Stimulated activated CD4-positive, alpha-beta T cell treated with anti-CD3 and anti-CD28 coated beads, Interleukin-2, amount 100 ng/mL, for 24 hours (primary cell): ENCODE measurements at places on chromosomes 6 and 20.
A peak's percentile ranks its signal among the peaks of the same experiment; 100 is the strongest.

DNA sequence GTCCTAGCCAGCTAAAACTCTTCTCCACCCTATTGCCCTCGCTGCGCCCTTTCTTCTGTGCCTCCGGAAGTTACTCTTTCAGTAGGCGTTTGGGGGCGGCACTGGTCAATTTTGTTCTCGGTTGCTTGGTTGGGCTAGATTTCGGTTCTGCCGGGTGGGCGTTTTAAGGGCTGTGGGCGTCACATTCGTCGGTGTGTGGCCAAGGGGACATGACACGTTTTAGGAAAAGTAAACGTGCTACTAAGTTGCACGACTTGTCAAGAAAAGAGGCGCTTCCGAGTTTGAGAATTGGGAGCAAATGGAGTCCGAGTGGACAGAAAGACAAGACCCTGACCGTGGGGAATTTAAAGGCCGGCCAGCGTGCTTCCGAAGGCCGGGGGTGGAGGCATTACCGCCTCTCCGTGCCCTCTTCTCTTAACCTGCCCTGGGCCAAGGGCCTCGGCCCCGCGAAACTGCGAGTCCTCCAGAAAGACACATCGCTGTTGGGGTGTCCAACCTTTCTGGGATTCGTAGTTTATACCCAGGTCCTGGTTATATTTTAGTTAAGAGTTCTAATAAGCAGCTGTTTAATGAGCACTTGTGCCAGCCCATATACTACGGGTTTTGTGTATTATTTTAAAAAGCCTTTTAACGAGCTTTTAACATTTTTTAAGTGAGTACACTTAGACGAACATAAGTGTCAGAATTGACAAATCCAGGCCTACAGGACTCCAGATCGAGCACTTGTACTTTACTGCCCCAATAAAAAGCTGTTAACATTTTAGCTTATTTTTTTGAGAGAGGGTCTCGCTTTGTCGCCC, 664 bp upstream of the BAG6 start:
- DNase-seq = peak; percentile 83

DNA sequence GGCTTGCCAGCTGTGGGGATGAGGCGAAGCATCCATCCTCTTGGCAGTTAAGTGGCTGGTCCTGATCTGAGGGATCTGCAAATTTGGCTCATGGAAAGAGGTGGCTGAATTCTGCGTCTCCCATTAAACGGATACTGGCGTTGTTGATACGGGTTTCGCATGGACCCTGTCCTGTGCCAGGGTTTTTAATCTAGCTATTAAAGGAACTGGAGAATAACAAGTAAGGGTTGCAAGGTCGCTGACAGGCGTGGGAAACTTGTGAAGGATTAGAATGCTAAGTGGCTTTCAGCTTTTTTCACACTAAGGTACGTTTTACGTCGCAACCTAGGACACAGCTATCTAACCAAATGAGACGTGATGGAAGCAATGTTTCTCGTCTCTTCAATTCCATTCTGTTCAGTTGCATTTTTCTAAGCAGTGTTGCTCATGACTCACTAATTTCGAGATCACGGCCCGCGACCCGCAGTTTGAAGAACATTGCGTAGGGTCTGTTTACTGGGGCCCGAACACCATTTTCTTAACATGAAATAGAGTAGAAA, 852 bp downstream of the GMNN start:
- DNase-seq = peak; percentile 44

- peak; percentile 72 for DNase-seq
These were observed 732 bp upstream of the STXBP5 start for GRCh38 chr6:147203311-147204059.

DNA sequence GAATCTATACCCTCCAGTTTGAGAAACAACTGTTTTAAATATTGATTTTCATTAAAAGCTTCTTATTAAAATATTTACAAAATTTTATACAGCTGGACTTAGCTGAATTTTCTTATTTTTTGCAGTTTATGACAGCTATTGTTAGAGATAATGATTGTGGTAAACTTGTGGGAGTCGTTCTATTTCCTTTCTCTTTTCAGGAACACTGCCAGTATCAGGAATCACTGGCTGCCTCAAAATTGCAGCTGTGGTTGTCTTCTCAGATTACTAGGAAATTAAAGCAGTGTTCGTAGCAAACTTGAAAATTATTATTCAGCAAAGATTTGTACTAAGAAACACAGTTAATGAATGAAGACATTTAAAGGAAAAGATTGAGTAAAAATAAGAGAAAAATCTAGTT, 311.0 kb downstream of the CENPW start:
- DNase-seq = no peak

GRCh38 chr20:51910321-51911050, 108.2 kb upstream of the SALL4 start:
- no peak for DNase-seq

DNA sequence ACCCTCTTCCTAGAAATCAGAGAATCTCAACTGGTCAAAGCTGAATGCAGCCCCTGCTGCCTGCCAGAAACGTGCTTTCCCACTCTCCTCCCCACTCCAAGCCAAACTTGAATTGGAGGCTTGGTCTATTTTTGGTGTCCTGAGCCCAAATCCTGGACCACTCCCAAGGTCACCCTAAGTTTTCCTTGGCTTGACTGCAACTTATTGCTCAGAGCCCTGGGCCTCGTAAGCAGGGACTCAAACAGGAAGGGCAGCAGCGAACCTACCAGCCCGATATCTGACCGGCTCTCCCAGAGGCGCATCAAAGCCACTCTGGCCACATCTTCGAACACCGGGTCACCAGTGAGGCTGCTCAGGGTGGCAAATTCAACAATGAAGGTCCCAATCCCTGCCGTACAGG, 12.7 kb downstream of the EDEM2 start:
- DNase-seq = no peak

DNA sequence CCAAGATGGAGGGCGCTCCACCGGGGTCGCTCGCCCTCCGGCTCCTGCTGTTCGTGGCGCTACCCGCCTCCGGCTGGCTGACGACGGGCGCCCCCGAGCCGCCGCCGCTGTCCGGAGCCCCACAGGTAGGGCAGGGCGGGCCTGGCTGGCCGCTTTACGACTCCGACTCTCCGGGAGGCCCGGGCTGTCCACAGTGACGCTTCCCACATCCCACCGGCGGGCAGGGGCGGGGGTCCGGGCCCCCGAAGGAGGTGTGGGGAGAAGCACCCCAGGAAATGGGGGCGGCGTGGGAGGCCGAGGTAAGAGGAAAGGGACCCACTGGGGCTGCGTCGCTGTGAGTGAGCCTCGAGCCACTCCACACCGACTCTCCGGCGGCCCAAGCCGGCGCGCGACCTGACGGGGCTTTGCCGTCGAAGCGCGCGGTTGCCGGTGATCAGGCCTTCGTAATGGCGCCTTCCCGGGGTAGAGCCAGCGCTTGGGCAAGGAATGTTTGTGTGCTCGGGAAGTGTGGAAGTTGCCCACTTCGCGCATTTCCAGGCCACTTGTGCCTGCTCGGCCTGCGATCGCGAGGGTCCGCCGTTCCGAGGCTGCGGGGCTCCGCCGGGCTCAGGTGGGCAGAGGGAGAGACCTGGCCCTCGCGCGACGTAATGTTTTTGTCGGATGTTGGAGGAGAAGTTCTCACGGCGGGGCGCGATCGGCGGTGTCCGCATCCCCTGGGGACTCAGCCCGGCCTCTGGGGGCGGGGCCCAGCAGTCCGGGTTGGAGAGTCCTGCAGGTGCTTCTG, 427 bp downstream of the GINM1 start:
- DNase-seq = peak; percentile 61

DNA sequence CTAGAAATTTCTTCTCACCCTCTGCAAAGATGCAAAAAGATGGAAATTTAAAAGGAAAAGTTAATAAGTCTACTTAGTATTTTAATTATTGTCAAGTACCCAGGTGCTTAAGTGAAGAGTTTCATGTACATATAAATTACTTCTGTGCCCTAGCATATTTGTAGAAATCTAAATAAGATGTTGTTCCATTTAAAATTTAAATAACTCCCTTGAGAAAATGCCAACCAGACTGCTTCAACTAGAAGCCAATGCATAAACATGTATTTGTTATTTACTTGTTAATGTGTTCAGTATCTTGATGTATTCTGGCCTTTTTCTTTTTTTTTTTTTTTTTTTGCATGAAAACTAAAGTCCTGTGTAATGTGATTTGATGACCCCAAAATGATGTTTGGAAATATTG, 6.3 kb upstream of the TMEM244 start:
- no peak for DNase-seq

GRCh38 chr20:13284830-13285229, 63.8 kb downstream of the ISM1 start:
- no peak for DNase-seq

DNA sequence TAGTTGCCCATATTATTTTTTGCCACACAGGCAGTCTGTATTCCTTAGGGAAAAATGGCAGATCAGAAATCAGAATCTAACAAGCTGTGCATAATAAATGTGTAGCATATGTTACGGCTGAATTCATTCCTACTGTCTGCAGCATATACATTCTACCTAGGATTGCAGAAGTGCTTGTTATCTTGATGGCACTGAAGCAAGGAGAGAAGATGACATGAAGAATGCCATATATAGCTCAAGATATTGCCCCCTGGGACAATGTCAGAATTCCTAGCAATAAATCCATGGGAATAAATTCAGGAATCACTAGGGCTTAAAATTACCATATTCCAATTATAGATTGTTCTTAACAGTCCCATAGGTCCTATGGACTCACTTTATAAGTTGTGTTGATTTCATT, 293.0 kb upstream of the CNR1 start:
- no peak for DNase-seq

DNA sequence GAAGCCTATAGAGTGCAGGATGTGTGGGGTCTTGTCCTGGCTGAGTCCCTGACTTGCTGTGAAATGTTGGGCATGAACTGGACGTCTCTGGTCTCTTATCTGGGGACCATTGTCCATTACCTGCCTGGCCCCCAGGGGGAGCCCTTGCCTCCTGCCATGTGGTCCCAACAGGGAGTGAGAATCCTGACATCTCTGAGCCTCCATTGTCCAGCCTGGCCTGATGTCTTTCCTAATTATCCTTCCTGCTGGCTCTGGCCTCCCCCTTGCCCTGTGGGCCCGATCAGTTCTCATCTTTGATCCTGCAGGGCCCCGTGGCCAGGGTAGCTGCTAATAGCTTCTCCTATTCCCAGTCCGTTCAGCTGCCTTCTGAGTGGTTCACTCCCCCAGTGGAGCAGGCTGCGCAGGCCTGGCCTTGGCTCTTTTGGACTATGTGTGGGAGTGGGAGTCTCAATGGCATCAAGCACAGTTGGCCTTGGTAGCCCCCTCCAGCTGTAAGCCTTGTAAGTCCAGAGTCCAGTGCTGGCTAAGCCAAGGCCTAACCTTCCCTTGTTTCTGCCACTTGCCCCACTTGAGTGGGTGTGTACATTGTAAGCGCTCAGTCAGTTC, 77.9 kb upstream of the RALY start:
- peak; percentile 71 for DNase-seq

GRCh38 chr6:125415913-125416312, 114.1 kb upstream of the HDDC2 start:
- DNase-seq = no peak

DNA sequence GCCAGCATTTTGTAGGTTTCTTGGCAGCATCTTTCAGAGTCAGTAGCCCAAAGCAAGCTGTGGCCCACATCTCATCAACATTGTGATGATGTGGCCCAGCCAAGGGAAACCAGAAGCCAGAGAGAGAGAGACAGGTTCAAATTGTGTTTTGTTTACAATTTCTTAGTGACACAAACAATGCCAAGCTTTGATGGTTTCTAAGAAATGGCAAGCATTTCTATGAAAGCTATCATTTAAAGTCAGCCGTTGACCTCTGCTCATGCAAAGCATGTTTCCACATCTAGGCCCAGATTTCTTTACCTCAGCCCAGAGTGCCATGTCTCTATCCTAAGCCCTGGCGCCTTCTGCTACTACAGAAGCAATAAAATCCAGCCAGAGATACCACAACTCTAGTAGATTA, 32.9 kb downstream of the GCM1 start:
- no peak for DNase-seq

DNA sequence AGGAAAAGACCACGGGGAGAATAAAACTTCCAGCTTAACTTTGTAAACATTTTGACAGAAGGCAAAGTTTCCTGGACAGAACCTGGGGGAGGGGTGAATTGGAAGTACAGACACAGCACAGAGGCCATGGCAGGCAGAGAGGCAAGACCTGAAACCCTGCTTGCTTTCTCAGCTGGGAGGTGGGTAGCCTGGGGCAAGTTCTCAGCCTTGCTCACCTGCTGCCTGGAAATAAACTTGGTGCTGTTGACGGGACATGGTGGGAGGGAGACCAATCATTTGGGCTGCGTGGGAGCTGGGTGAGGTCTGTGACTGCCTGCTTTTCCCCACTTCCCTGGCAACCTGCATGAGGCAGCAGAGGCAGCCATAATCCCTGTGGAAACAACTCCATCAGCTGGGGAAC, 221.3 kb downstream of the MOXD1 start:
- no peak for DNase-seq

GRCh38 chr6:14502551-14502950, 385.0 kb downstream of the CD83 start:
- no peak for DNase-seq

- DNase-seq = no peak
These were observed 12.2 kb upstream of the MOXD1 start for GRCh38 chr6:132413499-132413802.

GRCh38 chr20:6623989-6624388, 143.5 kb upstream of the BMP2 start:
- DNase-seq = no peak

- no peak for DNase-seq
These were observed 70.2 kb downstream of the CEP57L1 start for GRCh38 chr6:109165392-109165974.

GRCh38 chr20:46649650-46649949, 1.7 kb downstream of the SLC13A3 start:
- DNase-seq = no peak

DNA sequence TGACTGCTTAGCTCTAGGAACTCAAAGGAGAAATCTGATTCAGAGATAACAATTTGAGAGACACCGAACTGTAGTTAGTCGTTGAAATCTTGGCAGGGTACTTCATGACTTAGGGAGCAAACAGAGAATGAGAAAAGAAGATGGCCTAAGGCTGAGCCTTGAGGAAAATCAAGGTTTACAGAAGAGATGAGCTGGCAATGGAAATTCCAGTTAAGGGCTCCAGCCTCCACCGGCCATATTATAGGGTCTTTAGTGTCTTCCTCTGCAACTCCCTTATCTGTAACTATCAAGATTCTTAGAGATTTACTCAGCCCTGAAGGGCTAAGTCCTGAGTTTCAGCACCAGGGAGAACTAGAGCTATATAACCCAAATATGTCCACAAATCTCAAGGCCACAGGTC, 26.6 kb downstream of the KCNK17 start:
- DNase-seq = no peak

- no peak for DNase-seq
These were observed 101.2 kb downstream of the ERMARD start for GRCh38 chr6:169852504-169853195.

GRCh38 chr20:59149678-59150504, 13.7 kb upstream of the ZNF831 start:
- DNase-seq = peak; percentile 65

- no peak for DNase-seq
These were observed at the start of gene PRR18 for GRCh38 chr6:166308033-166308768. Gene PRR18, minus strand, starts transcription at chr6:166308392. Its CDS starts 250 bp downstream, at chr6:166308142.

- no peak for DNase-seq
These were observed 52.6 kb downstream of the THBS2 start for GRCh38 chr6:169200893-169201514.

DNA sequence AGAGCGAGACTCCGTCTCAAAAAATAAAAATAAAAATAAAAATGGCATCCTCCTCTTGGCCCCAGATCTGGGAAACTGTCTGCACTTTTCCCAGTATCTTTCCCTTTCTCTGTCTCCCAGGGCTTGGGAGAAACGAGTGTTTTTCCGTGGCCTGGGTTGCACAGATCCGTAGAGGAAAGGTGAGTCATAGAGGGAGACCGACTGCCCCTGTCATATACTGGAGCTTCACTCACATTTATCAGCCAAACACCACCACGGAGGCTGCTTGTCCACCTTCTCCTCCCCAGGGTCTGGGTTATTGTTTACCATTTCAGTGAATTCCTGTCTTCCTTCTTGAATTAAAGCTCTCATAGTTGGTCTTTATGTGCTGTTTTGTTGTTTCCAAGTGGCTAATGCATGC, 31.9 kb upstream of the EIF2S2 start:
- no peak for DNase-seq
